ENCODE measurements at places on chromosomes 11 and 22. TPM values are rescaled to one million over a fixed set of nuclear protein-coding genes. Genes with fewer than 3 reads are reported as not detected.
A peak's percentile ranks its signal among the peaks of the same experiment; 100 is the strongest.

Gene FAR1
- total RNA-seq: 29.0 TPM

Gene CHRDL2
- not detected for total RNA-seq

GRCh38 chr11:134363592-134363991 lies 31.8 kb downstream of the GLB1L2 start:
- no peaks in the 10 kb centered on the region for H3K36me3 ChIP-seq
- H3K27ac ChIP-seq: no peak overlapping the region
- no peaks in the 10 kb centered on the region for H3K27me3 ChIP-seq
- H3K4me3 ChIP-seq: no peak overlapping the region

DNA sequence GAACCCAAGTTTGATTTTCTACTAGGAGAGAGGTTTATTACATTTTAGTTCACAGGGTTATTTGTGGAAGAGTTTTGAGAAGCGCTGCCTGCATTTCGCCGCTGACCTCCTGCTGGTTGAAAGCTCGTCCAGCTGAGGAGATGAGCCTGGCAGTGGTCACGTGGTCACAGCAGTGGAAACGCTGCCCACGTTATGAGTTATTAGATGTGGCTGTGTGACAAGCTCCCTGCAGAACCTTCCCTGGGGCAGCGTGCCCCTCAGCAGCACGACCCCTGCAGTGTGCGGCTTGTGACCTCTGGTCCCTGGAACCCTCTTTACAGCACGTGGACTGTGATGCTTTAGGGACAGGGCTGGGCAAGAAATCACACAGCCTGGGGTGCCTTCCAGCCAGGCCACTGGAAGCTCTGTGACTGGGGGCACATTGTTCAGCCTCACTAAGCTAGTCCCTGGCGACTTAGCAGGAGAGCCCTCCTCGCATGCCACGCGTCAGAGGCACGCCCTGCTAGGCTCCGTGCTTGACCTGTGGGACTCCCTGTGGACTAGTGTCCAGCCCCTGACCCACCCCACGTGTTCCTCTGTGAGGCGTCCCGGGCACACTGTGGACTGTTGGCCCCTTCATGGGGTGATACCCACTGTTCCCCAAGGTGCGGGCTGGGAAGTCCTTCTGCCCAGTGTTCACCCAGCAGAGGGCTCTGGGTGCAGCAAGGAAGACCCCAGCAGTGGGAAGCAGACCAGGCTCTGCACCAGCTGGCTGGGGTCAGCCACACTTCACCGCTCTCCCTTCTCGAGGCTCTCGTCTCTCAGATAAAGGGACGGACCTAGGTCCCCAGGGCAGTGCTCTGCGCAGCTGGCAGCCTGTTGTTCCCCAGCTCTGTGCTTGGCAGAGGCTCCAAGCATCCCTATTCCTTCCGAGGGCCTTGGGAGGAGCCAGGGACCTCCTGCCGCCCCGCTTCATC lies 349.5 kb downstream of the TBC1D22A start:
- peaks cover 23% of the 10 kb centered on the region for H3K36me3 ChIP-seq
- no peak overlapping the region for H3K4me3 ChIP-seq
- DNase-seq: no peak

DNA sequence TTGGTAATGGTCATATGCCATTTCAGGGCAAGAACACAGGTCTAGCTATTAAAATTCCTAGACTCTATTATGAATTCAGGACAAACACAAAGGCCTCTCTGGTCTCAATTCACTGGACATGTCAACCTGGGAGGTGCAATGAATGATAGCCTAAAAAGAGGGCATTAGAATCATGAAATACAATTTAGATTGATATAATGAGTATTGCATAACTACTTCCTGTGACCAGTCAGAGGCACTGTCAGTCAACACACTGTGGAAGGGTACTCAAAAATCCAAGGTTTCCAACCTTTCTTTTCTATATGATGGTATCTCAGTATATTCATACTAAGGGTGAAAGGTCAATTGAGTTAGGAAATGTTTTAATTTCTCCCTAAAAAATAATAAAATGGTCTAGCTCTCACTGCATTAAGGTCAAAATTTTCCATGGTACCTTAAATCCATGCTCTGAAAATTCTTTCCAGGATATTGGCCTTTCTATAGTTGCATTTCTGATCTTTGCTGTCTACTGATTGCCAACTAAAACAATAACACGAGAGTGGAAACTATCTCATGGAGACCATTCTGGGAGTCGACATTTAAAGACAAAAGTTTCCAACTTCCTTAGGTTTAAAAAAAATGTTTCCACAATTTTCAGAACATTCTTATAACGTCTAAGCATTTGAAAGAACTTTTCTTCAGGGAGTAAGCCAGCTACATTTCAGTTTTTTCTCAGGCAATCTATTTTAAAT lies 81.7 kb upstream of the APOA1 start:
- H3K4me1 ChIP-seq: peaks cover 4% of the 10 kb centered on the region
- H3K36me3 ChIP-seq: peaks cover 10% of the 10 kb centered on the region
- H3K27ac ChIP-seq: no peak overlapping the region
- H3K27me3 ChIP-seq: no peaks in the 10 kb centered on the region
- H3K4me3 ChIP-seq: no peak overlapping the region

GRCh38 chr11:102138223-102138622 lies 28.0 kb downstream of the YAP1 start:
- peaks cover 9% of the 10 kb centered on the region for H3K27me3 ChIP-seq
- no peak overlapping the region for H3K4me3 ChIP-seq
- no peak for DNase-seq
- H3K4me1 ChIP-seq: no peaks in the 10 kb centered on the region
- no peak overlapping the region for H3K27ac ChIP-seq

DNA sequence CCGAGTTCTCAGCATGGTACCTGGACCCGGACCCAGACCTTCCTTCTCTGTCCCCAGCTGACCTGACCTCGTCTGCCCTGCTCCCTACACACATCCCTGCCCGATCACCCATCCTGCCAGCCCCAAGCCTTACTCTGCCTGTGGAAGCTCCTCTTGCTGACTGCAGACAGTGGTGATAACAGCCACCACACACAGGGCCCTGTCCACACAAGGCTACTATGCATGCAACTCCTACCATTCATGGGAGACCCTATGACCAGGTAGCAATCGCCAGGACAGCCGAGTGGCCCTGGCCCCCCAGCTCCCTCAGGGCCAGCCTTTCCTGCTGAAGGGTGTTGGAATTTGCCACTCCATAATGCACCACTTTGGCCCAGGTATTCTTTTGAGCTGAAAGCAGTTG lies 233.6 kb downstream of the BRD1 start:
- no peaks in the 10 kb centered on the region for H3K27me3 ChIP-seq
- H3K4me3 ChIP-seq: no peak overlapping the region
- no peak overlapping the region for H3K27ac ChIP-seq
- no peak for DNase-seq
- no peaks in the 10 kb centered on the region for H3K4me1 ChIP-seq

Gene MMP3
- not detected for total RNA-seq

GRCh38 chr22:41517172-41518047 lies 26.9 kb downstream of the POLR3H start:
- no peaks in the 10 kb centered on the region for H3K27me3 ChIP-seq
- H3K4me3 ChIP-seq: no peak overlapping the region
- peaks cover 58% of the 10 kb centered on the region for H3K36me3 ChIP-seq
- H3K27ac ChIP-seq: no peak overlapping the region
- DNase-seq: peak; percentile 54

DNA sequence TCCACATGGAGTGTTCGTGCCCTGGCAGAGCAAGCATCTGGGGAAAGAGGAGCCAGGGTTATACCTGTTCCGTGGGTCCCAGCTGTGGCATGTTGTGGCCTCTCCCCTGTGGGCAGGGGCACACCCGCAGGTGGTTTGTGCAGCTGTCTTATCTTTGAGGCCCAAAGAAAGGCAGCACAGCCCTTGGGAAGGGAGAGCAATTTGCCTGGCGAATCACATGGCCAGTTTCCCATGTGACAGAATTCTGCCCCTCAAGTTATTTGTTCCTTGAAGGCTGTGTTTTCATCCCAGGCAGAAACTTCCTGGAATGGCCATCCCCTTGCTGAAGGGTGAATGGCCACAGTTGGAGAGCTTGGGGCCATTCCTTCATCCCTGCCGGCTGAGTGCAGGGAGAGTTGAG lies 16.4 kb upstream of the COX8A start:
- peaks cover 35% of the 10 kb centered on the region for H3K4me1 ChIP-seq
- no peaks in the 10 kb centered on the region for H3K27me3 ChIP-seq
- DNase-seq: no peak
- H3K27ac ChIP-seq: no peak overlapping the region

Gene CRY2
- 248 TPM for total RNA-seq

DNA sequence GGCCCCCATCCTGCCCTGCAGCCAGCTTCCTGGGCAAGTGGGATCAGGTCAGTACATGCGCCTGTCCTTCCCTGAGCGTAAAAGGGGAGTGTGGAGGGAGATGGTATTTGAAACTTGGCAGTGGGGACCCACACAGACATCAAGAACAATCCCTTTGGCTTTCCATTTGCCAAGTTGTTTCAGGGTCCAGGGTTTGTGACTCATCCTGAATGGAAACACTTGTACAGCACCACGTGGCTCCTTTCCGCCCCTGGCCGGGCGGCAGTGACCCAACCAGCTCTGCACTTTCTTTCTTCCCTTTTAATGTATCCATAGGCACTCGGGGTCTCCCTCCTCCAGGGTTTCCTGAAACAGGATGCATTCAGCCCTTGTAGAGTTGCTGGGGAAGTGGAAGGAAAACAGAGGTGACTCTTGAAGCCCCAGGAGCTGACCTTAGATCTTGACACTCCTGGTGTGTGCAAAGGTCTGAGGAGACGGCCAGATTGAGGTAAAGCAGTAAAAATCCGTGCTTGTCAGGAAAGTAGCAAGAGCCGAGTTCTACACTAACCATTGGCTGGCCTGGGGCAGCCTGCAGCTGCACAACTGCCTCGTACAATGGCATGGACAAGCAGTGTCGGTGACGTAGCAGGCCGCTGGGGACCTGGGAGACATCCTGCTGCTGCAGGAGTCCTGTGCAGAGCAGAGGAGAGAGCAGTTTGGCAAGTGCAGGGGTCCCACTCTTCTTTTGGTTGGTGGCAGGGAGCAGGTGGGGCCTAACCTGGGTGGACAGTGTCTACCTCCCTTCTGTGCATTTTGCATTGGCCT lies 189.8 kb downstream of the SNX19 start:
- no peak for DNase-seq
- no peaks in the 10 kb centered on the region for H3K4me1 ChIP-seq
- H3K27ac ChIP-seq: no peak overlapping the region
- peaks cover 4% of the 10 kb centered on the region for H3K27me3 ChIP-seq
- no peak overlapping the region for H3K4me3 ChIP-seq

DNA sequence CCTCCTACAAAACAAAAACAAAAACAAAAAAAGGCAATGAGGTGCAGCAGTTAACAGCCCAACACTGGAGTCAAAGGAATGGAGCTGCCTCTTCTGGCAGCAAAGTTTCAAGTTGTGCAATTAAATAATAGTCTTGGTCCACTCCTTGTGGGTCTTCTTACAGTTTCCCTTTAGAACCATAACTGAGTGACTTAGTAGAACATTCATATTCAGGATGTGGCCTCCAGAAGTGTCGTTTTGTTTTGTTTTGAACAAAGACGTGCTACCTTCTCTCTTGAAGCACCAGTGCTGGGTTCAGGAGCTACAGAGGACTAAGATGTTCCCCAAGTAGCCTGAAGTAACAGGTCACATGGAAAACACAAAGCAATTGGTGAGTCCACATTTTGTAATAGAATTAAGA lies 2.0 kb upstream of the JAML start:
- H3K27me3 ChIP-seq: no peaks in the 10 kb centered on the region
- peak overlapping the region; percentile 68 for H3K27ac ChIP-seq
- peaks cover 17% of the 10 kb centered on the region for H3K36me3 ChIP-seq
- H3K4me3 ChIP-seq: no peak overlapping the region
- peaks cover 72% of the 10 kb centered on the region for H3K4me1 ChIP-seq

DNA sequence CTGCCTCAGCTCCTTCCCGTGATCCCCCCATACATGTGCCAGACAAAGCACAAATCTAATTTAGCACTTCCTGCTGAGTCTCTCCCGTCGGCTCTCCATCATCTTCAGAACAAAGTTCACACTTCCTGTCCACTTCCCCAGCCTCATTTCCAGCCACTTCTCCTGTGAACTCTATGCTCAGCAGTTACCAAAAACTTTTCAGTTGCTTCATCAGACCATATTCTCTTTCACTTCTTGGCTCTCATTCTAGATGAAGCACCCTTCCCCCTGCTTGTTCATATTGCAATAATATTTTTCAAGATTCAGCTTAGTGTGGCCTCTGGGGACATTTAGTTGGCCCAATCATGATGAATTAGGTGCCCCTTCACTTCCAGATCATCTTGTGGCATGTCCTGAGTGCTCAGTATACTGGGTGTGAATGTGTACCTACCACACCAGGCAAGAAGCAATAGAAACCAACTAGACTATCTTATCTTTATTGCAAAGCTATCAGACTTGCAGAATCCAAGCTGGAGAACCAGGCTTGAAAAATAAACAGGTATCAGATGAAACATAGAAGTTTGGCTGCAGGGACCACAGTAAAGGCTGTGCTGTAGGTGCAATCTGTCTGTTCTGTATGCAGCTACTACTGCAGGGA lies 115.8 kb downstream of the NXPE2 start:
- no peak overlapping the region for H3K4me3 ChIP-seq
- H3K27me3 ChIP-seq: peaks cover 7% of the 10 kb centered on the region
- H3K4me1 ChIP-seq: no peaks in the 10 kb centered on the region
- H3K36me3 ChIP-seq: no peaks in the 10 kb centered on the region

- H3K36me3 ChIP-seq: no peaks in the 10 kb centered on the region
- no peak overlapping the region for H3K4me3 ChIP-seq
- no peak for DNase-seq
- no peak overlapping the region for H3K27ac ChIP-seq
- no peaks in the 10 kb centered on the region for H3K4me1 ChIP-seq
- H3K27me3 ChIP-seq: no peaks in the 10 kb centered on the region
Observed at GRCh38 chr22:48434156-48434867, 1393.4 kb downstream of the BRD1 start.

Gene GAL3ST3
- not detected for total RNA-seq

DNA sequence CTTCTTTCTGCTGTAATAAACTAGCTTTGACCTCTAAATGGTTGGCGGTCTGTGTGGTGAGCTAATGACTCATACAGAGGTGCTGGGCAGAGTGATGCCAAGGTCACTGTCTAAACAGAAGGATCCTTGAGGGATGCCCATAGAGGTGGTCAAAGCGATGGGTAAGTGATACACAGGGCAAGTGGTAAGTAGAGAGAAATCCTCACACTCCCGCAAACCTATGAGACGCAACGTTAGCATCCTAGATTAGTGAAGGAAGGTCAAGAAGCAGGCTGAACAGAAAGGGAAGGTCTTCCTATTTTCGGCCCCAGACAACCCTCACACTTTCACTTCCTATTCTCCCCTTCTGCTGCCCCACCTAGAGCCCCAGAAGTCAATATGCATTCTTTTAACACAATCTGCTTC lies 65.6 kb upstream of the SESN3 start:
- H3K36me3 ChIP-seq: no peaks in the 10 kb centered on the region
- H3K27ac ChIP-seq: no peak overlapping the region

DNA sequence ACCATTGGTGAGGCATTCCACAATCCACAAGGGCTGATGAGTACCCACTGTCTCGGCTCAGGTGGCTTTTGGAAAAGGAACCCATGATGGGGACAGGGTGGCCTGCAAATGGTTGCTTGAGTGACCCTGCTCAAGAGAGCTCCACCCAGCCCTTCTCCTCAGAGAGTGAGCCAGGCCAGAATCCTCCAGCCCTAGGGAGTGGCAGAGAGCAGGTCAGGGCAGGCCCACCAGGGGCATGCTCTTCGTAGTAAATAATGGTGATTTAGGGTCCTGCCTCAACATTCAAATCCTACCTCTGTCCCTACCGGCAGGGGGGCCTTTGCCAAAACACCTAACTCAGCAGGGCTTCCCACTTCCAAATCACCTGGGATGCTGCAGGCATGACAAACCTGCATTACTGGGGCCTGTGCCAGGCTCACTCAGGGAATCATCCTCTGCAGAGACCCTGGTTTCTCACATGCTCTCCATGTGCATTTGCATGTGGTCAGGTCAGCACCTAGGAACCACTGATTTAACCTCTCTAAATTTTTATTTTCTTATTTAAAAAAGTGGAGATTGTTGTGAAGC lies 17.3 kb upstream of the TP53I11 start:
- no peak overlapping the region for H3K4me3 ChIP-seq
- DNase-seq: no peak
- H3K27me3 ChIP-seq: no peaks in the 10 kb centered on the region
- H3K27ac ChIP-seq: no peak overlapping the region

All from CD4-positive, alpha-beta T cell (primary cell).